ENCODE measurements at places on chromosomes 3 and 15.

DNA sequence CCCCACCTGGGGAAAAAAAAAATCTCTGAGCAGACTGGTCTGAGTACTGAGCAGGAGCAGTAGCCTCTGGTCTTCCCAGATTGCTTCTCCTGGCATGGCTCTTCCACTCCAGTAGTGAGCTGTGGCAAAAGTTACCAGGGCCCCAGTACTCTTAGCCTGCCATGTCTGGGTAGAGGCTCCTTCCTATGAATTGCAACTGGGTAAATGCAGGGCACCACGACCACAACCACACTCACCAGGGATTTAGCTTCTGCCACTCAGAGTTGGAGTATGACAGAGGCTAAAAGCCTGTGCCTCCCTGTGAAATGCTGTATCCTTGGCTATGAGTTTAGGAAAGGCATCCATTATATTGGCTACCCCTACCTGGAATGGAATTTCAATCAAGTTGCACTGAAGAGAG, 67.9 kb upstream of the CCDC54 start:
- no peak overlapping the region for H3K4me3 ChIP-seq
- no peaks in the 10 kb centered on the region for H3K36me3 ChIP-seq
- H3K27me3 ChIP-seq: no peaks in the 10 kb centered on the region
- H3K4me1 ChIP-seq: no peaks in the 10 kb centered on the region
- DNase-seq: no peak

DNA sequence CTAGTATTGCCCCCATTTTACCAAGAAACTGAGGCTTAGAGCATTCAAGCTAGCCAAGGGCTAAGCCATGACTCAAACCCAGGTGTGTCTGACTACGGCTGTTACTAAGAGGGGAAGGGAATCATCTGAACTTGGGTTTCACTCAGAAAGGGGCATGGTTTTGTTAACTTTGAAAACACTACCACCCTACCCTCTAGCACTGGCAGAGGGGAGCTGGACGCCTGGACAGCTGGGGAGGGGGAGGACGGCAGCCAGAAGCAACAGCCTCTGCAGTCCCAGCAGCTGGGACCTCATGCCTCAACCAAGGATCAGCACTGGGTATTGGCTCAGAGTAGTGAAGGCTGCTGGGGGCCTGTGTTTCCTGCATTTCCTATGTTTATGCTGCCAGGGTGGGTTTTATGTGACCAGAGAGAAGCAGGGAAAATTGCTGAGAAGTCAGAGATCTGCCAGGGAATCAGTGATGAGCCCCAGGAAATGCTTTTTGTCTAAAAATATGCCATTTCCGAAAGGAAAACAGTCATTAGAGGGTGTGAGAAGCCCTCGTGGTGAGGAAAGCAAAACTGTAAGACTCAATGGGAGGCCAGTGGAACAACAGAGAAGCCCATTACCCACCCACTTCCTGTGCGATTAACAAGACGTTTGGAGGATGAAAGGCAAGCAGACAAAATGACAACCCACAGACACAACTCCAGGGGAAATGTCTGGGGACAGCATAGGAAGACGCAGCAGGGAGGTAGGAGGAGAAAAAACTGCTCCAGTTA, 41.2 kb downstream of the LIPC start:
- no peaks in the 10 kb centered on the region for H3K27me3 ChIP-seq
- H3K27ac ChIP-seq: peak overlapping the region; percentile 27
- DNase-seq: no peak
- no peaks in the 10 kb centered on the region for H3K36me3 ChIP-seq

DNA sequence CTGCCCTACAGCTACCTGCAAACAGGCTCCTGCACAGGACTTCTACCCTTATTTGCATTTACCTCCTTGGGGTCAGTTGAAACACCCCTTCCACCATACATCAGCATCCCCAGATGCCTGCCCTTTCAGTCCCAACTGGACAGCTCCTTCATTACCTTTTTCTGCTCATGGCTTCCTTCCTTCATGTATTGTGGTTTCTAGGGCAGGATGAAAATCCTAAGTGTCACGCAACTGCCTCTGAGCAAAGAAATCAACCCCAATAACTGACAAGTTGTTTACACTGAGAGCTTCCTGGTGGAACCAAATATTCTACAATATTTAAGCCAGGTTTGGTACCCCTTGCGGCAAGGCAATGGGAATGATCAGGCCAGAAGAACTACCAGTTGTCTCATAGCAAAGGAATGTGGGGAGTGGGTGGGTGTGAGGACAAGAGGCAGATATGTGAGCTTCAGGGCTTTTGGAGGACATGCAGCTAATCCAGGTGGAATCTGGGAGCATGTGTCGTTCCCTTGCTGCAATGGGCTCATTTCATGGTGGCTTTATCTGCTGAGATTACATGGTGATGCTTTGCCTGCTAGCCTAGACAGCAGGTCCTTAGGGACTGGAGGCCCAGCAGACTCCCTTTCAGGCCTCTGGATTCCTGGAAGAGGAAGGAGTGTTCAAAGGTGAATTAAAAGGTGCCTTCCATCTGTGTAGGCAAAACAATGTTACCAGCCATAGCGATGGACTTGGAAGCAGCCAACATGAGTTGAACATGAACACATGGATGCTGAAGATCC, 34.9 kb downstream of the PPCDC start:
- DNase-seq: no peak
- H3K4me1 ChIP-seq: peaks cover 54% of the 10 kb centered on the region
- no peaks in the 10 kb centered on the region for H3K27me3 ChIP-seq
- H3K36me3 ChIP-seq: no peaks in the 10 kb centered on the region
- H3K27ac ChIP-seq: peak overlapping the region; percentile 75
- no peak overlapping the region for H3K4me3 ChIP-seq

DNA sequence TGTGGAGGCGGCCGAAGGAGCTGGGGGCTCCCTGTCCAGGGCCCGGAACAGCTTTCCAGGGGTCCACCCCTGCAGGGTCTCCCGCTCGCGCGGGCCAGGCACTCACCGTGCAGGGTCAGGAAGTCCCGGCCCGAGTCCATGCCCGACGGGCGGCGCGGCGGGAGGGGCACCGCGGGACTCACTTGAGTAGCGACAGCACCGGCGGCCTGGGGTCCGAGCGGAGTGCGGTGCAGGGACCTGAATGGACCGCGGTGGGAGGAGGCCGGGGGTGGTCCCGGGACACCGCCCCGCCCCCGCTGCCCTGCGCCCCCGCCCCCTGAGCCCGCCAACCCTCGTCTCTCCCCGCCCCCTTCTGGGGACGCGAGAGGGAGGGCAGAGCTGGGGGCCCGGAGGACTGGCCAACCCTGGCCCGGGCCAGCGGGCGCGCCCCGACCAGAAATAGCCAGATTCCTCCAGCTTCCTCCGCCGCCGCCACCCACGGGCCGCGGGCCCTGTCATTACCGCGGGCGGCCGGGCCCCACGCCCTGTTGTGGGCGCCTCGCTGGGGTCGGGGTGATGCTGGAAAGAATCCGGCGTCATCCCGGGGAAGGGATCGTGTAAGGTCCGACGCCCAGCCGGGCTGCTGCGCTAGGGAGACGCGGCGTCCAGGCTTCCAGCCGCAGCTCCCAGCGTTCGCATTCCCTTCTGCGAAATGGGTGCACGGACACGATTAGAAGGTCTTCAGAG, at the start of gene PLCD1:
Gene PLCD1 (minus strand): TSS at position 243 of the 726 bp plus-strand sequence. CDS start 103 bp downstream, at position 140.
- H3K36me3 ChIP-seq: no peaks in the 10 kb centered on the region
- peak; percentile 84 for DNase-seq
- peak within 1 kb of the TSS; percentile 85 for H3K4me3 ChIP-seq

DNA sequence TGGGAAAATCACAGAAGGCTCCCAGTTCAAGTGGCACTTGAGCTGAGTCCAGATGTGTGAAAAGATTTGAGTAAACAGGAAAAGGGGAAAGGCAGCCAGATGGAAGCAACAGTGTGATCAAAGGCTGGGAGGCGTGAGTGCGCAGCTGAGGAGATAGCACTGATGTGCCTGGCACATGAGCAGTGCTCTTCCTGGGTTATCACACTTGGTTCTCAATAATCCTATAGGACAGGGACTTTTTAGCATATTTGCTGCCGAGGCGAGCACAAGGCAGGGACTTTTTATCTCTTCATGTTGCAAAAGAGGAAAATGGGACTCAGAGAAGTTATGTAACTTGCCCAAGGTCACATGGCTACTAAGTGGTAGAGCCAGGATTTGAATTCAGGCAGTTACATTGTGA, 39.6 kb downstream of the CORO2B start:
- H3K4me3 ChIP-seq: no peak overlapping the region
- H3K36me3 ChIP-seq: no peaks in the 10 kb centered on the region
- peak; percentile 19 for DNase-seq
- H3K4me1 ChIP-seq: peaks cover 88% of the 10 kb centered on the region
- no peaks in the 10 kb centered on the region for H3K27me3 ChIP-seq

DNA sequence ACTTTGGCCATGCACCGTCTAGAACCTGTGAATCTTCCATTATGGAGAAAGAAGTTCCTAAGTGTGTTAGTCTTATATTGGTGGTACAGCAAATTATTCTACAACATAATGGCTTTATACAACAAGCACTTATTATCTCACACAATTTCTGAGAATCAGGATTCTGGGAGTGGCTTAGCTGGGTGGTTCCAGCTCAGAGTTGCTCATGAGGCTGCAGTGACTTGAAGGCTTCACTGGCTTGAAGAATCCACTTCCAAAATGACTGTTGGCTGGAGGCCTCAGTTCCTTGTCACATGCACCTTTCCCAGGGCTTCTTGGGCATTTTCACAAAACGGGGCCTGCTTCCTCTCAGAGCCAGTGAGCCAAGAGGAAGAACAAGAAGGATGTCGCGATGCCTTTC, 82.3 kb upstream of the RNF7 start:
- H3K27ac ChIP-seq: no peak overlapping the region
- H3K27me3 ChIP-seq: peaks cover 18% of the 10 kb centered on the region
- H3K4me3 ChIP-seq: no peak overlapping the region
- H3K36me3 ChIP-seq: no peaks in the 10 kb centered on the region
- no peak for DNase-seq
- peaks cover 15% of the 10 kb centered on the region for H3K4me1 ChIP-seq

GRCh38 chr3:115092220-115092791, 54.8 kb downstream of the ZBTB20 start:
- no peaks in the 10 kb centered on the region for H3K27me3 ChIP-seq
- peak overlapping the region; percentile 60 for H3K27ac ChIP-seq
- peak overlapping the region; percentile 6 for H3K4me3 ChIP-seq
- peaks cover 76% of the 10 kb centered on the region for H3K4me1 ChIP-seq

DNA sequence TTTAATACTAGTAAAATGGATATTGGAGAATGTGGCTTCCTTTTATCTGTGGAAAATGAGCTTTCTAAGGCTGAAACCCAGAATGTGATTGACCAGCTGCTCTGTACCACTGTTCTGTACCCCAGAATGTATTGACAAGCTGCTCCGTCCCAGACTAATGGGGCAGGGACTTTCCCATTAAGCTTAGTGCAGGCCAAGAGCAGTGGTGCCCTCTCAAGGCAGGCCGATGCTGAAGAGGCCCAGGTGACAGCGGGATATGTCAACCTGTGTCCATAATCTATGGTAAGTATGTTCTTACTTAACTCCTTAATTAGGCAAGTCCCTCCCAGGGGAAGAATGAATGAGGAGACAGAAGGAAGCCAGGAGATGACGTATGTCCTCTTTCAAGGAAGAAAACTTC, 31.1 kb downstream of the SGO1 start:
- DNase-seq: no peak
- peaks cover 2% of the 10 kb centered on the region for H3K4me1 ChIP-seq
- H3K27me3 ChIP-seq: no peaks in the 10 kb centered on the region
- H3K27ac ChIP-seq: no peak overlapping the region
- H3K36me3 ChIP-seq: peaks cover 46% of the 10 kb centered on the region

- H3K36me3 ChIP-seq: no peaks in the 10 kb centered on the region
- peaks cover 38% of the 10 kb centered on the region for H3K4me1 ChIP-seq
- H3K4me3 ChIP-seq: peak overlapping the region; percentile 42
- peaks cover 12% of the 10 kb centered on the region for H3K27me3 ChIP-seq
- H3K27ac ChIP-seq: peak overlapping the region; percentile 37
- DNase-seq: peak; percentile 46
Observed at GRCh38 chr3:72177075-72178050, 392.4 kb upstream of the PROK2 start.

GRCh38 chr3:33428734-33429133, 11.5 kb downstream of the UBP1 start:
- H3K4me3 ChIP-seq: no peak overlapping the region
- no peak overlapping the region for H3K27ac ChIP-seq
- no peak for DNase-seq
- H3K27me3 ChIP-seq: no peaks in the 10 kb centered on the region

DNA sequence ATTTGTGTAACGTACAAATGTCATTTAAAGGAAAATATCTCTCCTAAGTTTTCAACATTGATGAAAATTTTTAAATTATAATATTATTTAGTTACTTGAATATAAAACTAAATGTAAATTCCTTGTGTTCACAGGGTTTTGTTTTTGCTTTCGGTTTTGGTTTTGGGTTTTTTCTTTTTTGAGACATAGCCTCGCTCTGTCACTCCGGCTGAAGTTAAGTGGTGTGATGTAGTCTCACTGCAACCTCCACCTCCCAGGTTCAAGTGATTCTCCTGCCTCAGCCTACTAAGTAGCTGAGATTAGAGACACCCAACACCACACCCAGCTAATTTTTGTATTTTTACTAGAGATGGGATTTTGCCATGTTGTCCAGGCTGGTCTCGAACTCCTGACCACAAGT, 79.3 kb upstream of the TCF12 start:
- H3K27ac ChIP-seq: no peak overlapping the region
- no peaks in the 10 kb centered on the region for H3K36me3 ChIP-seq
- H3K27me3 ChIP-seq: no peaks in the 10 kb centered on the region
- no peak for DNase-seq

DNA sequence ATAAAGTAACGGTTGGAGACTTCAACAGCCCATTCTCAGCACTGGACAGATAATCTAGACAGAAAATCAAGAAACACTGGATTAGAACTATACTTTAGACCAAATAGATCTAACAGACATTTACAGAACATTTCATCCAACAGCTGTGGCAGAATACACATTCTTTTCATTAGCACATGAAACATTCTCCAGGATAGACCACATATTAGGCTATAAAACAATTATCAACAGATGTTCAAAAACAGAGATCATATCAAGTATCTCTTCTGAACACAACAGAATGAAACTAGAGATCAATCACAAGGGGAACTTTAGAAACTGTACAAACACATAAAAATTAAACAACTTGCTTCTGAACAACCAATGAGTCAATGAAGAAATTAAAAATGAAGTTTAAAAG, 133.3 kb downstream of the ADAM10 start:
- no peak overlapping the region for H3K27ac ChIP-seq
- peaks cover 70% of the 10 kb centered on the region for H3K36me3 ChIP-seq
- no peak overlapping the region for H3K4me3 ChIP-seq
- no peak for DNase-seq
- H3K4me1 ChIP-seq: no peaks in the 10 kb centered on the region

GRCh38 chr3:165751637-165752036, 85.6 kb downstream of the BCHE start:
- H3K27me3 ChIP-seq: no peaks in the 10 kb centered on the region
- DNase-seq: no peak
- no peaks in the 10 kb centered on the region for H3K4me1 ChIP-seq
- no peaks in the 10 kb centered on the region for H3K36me3 ChIP-seq
- H3K4me3 ChIP-seq: no peak overlapping the region
- H3K27ac ChIP-seq: no peak overlapping the region
